SHP77 (cell line): ENCODE measurements at places on chromosomes 12 and 14.

DNA sequence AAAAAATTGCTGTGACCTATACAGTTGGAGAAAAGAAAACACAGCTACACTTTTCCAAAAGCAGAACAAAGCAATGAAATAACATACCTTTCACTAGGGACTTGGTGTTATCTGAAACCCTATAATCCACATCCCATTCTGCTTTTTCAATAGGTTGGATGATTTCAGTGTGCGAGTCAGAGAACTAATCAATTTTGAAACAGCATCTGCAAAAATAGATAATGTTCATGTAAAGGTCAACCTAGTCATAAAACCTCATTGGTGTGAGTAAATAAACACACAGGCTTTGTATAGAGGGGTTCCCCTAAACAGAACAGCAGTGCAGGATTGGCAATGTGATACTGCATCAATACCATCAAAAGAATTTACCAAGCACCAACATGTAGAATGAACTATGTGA, 173.0 kb upstream of the G2E3 start:
- DNase-seq = no peak

DNA sequence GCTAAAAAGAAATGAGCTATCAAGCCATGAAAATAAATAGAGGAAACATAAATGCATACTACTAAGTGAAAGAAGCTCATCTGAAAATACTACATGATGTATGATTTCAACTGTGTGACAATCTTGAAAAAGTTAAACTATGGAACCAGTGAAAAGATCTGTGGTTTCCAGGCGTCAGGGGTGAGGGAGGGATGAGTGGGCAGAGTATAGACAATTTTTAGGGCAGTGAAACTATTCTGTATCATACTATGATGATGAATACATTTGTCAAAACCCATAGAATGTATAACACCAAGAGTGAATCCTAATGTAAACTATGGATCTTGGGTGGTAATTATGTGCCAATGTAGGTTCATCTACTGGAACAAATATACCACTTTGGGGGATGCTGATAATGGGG, 21.3 kb downstream of the SPX start:
- no peak for DNase-seq

- DNase-seq = no peak
Observed at GRCh38 chr14:69055125-69055524, 76.0 kb upstream of the ACTN1 start.

GRCh38 chr12:12302976-12303375, 36.1 kb upstream of the LRP6 start:
- DNase-seq = no peak

- DNase-seq = no peak
Observed at GRCh38 chr14:28057359-28058296, 709.0 kb upstream of the FOXG1 start.

GRCh38 chr14:57737598-57737997, 128.3 kb downstream of the SLC35F4 start:
- DNase-seq = no peak
